Esophagus muscularis mucosa (tissue), 4 donors: ENCODE measurements at places on chromosomes 5 and 9. TPM values are rescaled to one million over a fixed set of nuclear protein-coding genes. Genes with fewer than 3 reads are reported as not detected.

The INSL6 gene
- not detected for total RNA-seq

The SLC4A9 gene
- not detected for total RNA-seq

The GPR21 gene
- total RNA-seq: 0.52 TPM

The TEX48 gene
- not detected for total RNA-seq

The ZNF618 gene
- 2.3 TPM for total RNA-seq
